Activated T-helper 1 cell treated with anti-CD3 and anti-CD28 coated beads, Interleukin-2, amount 50 U/mL, for 16 hours (primary cell): ENCODE measurements at places on chromosomes 7 and 10.

GRCh38 chr10:114957673-114958072, 19.7 kb downstream of the TRUB1 start:
- no peak for DNase-seq

DNA sequence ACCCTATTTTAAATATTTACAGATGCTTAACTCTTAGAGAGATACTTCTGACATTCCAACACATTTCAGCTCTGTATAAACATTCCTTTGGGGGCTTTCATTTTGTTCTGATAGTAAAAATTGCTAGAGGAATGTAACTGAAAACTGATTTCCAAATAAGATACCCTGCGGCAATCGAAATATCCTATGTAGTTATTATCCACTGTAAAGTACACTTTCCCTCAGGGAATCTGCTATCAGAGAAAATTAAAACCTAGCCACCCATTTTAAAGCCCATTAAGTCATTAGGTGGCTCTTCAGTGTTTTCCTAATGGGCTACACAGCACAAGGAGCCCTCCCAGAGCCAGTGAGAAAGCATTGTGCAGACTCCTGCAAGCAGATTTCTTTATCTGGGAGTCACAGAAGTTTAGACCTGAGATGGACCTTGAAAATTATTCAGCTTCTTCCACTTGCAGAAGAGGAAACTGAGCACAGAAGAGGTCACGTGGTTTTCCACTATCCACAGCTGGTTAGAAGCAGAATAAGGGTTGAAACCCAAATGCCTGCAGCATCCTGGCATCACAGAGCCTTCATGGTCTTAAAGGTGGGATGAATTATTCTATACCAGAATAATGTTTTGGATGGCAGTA, 12.6 kb upstream of the CPVL start:
- DNase-seq = no peak

GRCh38 chr10:109393425-109393824, 529.9 kb downstream of the XPNPEP1 start:
- DNase-seq = no peak

GRCh38 chr10:100731407-100732240, 13.8 kb upstream of the PAX2 start:
- no peak for DNase-seq

- no peak for DNase-seq
Measured at GRCh38 chr10:102485093-102485784, 17.3 kb downstream of the ACTR1A start.

DNA sequence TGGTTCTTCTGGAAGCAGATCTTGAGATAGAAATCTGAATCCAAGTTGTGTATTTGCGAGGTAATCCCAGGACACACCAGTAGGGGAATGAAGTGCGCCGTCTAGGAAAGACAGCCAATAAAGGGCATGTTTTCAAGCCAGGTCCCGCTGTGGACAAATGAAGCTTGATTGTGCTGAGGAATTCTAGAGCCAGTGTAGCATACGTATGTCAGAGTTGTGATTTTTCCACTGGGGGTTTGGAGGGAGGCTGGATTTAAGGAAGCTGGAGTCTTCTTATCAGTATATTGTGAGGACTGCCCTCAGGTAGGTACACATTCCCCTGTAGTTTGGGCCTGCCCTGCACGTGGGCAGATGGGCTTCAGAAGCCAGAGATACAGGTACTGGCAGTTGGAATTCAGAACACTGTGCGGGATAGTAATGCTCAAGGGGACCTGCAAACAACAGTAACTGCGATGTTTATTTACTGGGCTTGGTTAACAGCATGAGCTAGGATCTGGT, 50.9 kb downstream of the GALNT11 start:
- DNase-seq = no peak

DNA sequence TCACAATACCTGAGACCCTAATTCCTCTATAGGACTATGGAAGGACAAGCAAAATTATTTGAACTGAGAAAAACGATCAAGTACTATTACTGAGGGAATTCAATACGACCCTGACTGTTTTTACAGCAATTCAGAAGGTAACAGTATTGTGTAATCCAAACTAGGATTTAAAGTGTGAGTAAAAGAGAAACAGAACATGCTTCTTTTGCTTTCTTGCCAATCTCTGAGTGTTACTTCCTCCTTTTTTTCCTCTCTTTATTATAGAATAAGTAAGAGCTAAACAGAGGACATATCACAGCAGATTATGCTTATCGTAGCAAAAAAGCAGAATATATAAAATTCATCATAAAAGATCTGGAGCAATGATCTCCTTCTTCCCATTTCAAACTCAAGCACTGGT, 292.1 kb downstream of the THSD7A start:
- DNase-seq = no peak

GRCh38 chr10:28520346-28520745, 12.6 kb upstream of the WAC start:
- no peak for DNase-seq

DNA sequence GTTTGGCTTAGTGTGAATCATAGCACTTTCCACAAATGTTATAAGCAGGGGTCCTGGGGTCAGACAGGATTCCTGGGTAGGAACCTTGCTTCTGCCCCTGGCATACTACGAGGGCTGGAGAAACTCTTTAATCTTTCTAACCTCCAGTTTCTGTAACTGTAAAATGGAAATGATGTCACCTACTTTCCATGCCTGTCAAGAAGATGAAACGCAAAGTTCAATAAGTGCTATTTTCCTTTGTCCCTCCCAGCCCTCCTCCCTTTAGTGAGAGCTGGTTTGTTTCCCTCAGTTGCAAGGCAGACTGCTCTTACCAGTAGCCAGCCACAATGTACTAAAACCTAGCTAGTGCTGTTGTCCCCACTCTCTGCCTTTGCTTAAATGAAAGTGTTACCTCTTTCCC, 117.1 kb upstream of the HPS1 start:
- no peak for DNase-seq

DNA sequence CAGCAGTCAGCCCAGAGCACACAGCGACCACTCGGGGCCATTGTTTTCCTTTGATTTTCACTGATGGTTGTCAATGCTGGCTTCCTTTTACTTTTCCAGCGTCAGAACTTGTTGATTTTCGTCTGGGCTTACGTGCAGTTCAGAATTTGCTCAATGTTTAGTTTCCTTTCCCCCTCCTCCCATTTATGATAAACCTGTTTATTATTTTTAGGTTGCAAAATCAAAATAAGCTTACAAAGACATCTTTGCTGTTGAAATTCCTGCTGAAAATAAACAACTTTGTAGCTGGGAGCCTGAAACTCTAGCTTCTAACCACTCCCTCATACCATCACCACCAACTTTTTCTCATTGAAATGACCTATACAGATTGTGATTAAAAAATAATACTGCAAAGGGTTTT, 83.1 kb upstream of the LYZL1 start:
- DNase-seq = no peak

- DNase-seq = no peak
Measured at GRCh38 chr10:10845185-10845584, 172.5 kb upstream of the CELF2 start.

GRCh38 chr10:34705563-34705962, 109.5 kb downstream of the PARD3 start:
- DNase-seq = no peak

DNA sequence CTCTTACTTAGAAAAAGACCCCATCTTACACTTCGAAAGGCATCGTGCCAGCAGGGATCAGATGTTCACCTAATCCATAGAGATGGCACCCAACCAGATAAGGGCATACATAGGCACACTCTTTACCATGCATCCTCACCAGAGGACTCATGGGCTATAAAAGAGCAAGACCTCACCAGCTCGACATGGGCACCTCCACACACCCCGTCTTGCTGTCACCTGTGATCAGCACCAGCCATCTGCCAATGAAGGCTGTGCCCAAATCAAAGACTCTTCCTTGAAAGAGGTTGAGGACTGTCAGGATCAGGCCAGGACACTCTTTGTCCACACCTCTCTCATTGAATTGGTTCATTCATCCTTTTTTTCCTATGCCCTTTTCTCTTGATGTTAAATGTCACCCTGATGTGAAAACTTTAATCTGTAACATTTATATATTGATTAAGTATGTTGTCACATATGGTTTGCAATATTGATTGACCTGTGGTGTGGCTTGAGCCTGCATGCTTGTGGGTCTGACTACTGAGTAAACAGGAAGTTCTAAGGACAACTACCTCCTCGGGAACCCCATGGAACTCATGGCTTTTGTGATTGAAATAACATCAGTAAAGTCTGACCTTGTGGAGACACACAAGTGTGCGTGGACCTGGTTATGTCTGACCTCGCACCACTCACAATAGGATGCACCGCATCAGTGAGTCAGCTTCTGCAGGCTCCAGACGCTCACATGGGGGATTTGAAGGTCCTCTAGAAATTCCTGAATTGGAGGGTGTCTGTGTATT, 75.5 kb downstream of the HTR5A start:
- DNase-seq = no peak

GRCh38 chr10:132113766-132114365, 48.1 kb downstream of the JAKMIP3 start:
- DNase-seq = no peak

DNA sequence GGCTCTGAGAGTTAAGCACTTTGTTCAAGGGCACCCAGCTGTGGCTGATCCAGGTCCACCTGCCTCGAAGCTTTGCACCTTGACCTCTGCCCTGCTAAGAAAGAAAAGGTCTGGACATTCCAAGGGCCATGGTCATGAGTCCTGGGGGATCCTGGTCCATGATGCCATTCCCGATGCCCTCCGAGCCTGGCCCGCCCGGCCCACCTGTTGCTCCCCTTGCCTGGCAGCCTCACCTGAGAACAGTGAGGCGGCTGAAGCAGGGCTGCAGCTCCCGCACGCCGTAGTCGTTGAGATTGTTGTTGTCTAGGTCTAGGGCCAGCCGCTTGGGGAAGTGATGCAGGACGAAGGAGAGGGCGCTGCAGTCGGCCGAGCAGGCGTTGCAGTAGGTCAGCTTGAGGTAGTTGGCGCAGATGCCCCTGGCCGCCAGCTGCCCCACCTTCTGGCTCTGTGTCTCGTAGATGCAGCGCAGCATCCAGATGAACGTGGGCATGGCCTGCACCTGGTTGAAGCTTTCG, 27.5 kb downstream of the NOD1 start:
- DNase-seq = no peak

DNA sequence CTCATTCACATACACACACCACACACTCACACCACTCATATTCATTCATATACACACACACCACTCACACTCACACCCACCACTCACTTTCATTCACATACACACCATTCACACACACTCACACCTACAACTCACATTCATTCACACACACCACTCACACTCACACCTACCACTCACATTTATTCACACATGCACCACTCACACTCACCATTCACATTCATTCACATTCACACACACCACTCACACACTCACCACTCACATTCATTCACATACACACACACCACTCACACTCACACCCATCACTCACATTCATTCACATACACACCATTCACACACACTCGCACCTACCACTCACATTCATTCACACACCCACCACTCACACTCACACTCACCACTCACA, 25.4 kb upstream of the C10orf120 start:
- DNase-seq = no peak

GRCh38 chr10:96138102-96138501, 8.0 kb downstream of the ZNF518A start:
- DNase-seq = no peak

GRCh38 chr7:134699021-134699818, 52.6 kb downstream of the BPGM start:
- no peak for DNase-seq

DNA sequence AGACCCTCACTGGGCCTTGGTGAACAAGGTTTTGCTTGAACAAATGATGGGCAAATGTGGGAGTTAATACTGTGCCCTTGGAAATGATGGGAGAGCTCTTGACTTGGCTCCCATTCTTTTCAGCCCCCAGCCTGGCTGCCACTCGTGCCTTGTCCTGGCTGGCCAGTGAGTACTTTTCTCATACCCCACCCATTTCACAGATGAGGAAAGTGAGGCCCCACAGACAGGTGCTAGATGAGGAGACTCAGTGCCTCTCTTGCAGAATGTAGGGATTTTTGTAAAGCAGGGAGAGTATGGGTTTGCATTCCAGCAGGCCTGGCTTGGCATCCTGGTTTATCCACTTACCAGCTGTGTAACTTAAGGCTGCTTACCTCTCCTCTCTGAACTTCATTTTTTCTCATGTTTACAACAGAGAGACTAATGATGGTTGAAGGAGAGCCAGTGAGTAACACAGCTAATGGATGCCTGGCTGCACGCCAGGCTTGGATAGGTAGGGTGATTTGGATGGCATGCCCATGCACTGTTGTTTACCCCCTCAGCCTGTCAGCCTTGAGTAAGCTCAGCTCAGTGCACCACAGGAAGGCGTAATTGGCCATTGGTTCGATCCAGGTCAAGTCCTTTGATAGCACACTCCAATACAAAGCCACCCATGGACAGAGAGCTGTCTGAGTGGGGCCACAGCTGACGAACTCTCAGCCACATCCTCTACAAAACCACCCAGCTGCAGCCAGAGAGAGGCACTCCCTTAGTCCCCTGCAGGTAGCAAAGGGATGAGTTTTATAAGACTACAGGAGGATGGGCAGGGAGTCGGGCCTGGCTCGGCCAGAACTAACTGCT, 436.8 kb downstream of the RPS24 start:
- no peak for DNase-seq

GRCh38 chr7:98617960-98618418, 904 bp downstream of the NPTX2 start:
- no peak for DNase-seq

GRCh38 chr7:43750016-43750887, 8.2 kb upstream of the BLVRA start:
- DNase-seq = no peak

DNA sequence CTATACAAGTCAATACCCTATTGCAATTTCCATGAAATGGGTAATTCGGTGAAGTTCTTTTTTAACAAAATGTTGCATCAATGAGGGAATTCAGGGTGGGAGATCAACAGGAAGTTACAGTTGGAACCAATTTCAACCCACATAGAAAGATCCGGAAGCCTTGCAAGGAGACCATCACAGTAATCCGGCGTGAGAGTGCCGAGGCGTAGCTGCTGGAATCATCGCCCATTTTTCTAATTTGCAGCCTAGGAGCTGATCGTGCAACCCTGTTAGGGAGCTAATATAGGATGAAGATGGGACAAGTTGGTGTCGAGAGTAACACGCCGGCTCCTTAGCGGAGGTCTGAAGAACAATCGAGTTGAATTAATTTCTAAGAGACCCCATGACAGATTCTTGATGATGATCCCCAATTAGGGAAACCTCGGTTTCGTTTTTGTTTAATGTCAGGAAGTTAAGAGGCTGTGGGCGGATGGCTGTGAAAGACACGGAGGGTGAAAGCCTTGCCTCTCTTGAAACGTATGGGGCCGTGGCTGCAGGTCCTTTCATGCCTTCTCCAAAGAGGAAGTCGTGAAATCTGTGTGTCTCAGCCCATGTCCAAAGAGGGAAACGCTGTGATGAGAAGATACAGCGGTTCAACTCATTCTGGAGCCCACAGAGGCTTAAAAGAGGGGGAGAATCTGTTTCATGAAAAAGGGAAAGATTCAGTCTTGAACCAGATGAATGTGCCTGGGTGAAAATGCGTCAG, 51.2 kb upstream of the CARD11 start:
- no peak for DNase-seq
